Stromal cell of bone marrow (primary cell): ENCODE measurements at places on chromosomes 4 and X.

- no peak for DNase-seq
Measured at GRCh38 chrX:17298564-17298963, 76.4 kb upstream of the NHS start.

DNA sequence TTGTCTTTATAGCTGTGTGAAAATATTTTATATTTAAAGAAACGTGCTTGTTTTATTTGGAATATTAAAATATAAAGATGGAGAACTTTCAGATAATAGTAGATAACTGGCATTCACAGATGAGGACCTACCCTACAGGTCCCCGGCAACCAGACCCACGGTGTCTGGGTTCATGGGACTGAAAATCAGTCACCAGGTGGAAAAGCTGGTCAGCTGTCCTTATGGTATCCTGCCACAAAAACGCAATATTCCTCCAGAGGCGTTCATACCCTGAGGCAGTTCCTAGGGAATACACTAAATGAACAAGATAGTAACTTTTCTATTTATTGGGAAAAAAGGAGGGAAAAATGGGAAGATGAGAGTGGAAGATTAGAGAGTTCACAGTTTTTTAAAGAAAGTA is 1.2 kb downstream of the TLR6 start:
- no peak for DNase-seq

GRCh38 chrX:135420831-135421230 is 913 bp upstream of the SMIM10L2A start:
- no peak for DNase-seq

GRCh38 chr4:163694385-163694784 is 199.9 kb downstream of the TMA16 start:
- no peak for DNase-seq

GRCh38 chrX:48972220-48973164 is 848 bp upstream of the KCND1 start:
- DNase-seq = peak; percentile 18

- DNase-seq = no peak
Measured at GRCh38 chr4:157689476-157689875, 468.9 kb downstream of the GRIA2 start.

GRCh38 chr4:109990261-109991257 is 77.9 kb downstream of the EGF start:
- DNase-seq = no peak

- no peak for DNase-seq
Measured at GRCh38 chr4:39947417-39947816, 30.3 kb downstream of the PDS5A start.

- DNase-seq = peak; percentile 45
Measured at GRCh38 chr4:164779811-164780216, 25.9 kb downstream of the SMIM31 start.

DNA sequence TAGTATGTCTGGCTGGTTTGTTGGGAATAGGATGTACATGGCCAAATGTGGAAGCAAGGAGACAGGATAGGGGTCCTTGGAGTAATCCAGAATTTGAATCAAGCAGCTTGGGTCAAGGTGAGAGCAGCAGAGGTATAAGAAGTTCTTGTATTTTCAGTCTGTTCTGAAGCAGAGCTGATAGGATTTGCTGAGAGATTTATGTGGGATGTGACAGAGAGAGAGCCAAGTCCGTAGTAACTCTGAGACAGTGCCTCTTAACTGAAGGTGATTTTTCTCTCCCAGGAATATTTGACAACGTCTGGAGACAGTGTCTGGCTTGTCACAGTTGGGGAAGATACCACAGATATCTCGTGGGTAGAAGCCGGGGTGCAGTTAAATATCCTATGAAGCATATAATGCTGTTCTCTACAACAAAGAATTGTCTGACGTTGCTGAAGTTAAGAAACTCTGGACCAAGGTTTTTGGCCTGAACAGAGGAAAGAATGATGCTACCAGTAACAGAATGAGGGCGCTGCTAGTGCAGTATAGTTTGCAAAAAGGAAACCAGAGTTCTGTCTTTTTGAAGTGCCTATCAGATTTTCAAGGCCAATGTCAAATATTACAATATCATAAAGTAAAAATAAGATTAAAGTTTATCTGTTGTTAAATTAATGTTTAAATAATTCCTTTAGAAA is 184.0 kb downstream of the ARHGAP24 start:
- no peak for DNase-seq

DNA sequence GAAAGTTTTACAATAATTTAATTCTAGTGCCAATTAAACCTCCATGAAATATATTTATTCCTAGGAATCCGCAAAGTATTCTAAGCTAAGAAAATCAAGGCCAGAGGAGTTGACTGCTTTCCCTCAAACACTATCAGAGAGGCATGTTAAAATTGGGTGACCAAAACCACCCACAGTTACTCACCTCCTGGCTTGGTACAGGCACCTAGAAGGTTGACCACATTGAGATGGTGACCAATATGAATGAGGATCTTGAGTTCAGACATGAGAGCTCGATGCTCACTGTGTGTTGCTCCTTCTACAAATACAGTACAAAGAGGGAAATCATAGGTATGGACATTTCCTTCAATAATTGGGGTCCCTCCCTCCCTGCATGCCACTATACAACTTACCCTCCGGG is 29.4 kb downstream of the KDR start:
- no peak for DNase-seq

- DNase-seq = no peak
Measured at GRCh38 chr4:176439611-176440010, 119.8 kb downstream of the SPCS3 start.

GRCh38 chrX:120536061-120536460 is 24.7 kb downstream of the CUL4B start:
- DNase-seq = no peak

DNA sequence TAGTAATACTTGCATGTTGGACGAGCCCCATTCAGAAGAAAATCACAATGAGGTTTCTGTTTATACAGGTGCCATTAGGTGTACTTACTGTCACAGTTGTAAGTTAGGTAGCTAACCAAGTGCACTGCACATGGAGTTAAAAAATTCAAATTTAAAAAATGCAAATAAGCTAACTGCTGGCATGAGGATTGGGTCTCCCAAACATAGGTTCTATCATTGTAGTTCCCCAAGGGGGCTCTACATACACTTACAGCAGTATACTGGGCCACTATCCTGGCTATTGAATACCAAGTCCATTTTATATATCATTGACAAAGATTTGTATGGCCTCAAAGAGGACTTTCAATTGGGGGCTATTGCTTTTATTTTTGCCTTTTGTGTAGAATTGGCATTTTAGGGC is 153.4 kb downstream of the FMR1NB start:
- no peak for DNase-seq

- DNase-seq = no peak
Measured at GRCh38 chr4:40948014-40948413, 198.3 kb downstream of the NSUN7 start.

DNA sequence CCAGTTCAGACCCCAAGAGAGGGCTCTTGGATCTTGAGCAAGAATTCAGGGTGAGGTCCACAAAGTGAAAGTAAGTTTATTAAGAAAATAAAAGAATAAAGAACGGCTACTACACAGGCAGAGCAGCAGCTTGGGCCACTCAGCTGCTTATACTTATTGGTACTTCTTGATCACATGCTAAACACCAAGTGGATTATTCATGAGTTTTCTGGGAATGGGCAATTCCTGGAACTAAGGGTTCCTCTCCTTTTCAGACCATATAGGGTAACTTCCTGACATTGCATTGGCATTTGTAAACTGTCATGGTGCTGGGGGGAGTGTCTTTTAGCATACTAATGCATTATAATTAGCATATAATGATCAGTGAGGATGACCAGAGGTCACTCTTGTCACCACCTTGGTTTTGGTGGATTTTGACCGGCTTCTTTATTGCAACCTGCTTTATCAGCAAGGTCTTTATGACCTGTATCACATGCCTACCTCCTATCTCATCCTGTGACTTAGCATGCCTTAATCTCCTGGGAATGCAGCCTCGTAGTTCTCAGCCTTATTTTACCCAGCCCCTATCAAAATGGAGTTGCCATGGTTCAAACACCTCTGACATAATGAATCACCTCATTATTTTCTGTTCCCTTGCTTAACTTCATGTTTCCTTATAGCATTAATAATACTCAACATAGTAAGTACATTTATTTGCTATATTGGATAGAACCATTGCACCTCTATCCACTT is 476.3 kb downstream of the DTHD1 start:
- no peak for DNase-seq

- peak; percentile 23 for DNase-seq
Measured at GRCh38 chr4:8592366-8593263, at the start of gene CPZ. Gene CPZ (plus strand): TSS chr4:8592765. CDS start chr4:8592834, 69 bp downstream.

GRCh38 chr4:144176476-144176875 is 36.0 kb upstream of the GYPA start:
- peak; percentile 31 for DNase-seq

GRCh38 chr4:120927801-120928409 is 5.4 kb upstream of the PRDM5 start:
- DNase-seq = no peak

DNA sequence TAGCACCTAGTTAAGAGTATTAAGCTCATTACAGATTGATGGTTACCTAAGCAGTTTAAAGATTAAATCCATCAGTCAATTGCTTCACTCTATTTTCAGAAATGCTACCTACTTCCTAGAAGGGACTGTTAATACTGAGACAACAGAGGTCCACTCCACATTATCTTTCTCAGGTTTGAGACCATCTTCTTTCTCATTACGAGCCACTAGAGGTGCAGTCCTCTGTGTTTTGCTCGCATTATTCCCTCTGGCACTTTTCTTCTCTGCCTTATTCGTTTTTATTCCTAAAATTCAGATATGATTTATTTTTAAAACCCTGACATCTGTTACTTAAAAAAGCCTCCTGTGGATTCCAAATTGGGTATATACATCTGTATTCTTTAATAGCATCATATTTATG is 459.1 kb downstream of the FSTL5 start:
- DNase-seq = no peak

- DNase-seq = peak; percentile 98
Measured at GRCh38 chr4:85681221-85681657, 206.3 kb downstream of the ARHGAP24 start.

DNA sequence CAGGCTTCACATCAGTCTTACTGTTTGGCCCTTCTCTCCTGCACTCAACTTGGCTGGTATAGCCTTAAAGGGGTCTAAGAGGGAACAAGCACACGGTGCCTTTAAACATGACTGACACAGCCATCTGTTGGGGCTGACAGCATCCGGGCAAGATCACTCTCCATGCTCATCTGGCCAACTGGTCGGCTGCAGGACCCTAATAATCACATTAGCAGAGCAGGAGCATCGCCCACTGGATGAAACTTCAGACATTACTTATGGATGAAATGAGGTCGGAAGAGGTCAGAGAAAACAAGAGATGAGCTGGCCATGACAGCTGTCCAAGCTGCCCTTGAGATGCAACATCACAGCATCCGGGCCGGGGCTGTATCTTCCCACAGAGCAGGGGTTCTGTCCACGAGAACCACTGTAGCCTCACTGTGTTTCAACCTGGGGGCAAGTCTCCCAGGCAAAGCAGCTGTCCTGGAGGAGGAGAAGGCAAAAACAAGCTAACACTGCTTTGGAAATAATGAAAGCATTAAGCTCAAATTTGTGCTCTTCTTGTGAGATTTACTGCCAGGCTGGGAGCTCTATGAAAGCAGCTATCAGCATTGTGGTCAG is 94.4 kb upstream of the TTC29 start:
- DNase-seq = no peak

GRCh38 chr4:157564771-157565170 is 344.2 kb downstream of the GRIA2 start:
- DNase-seq = no peak

GRCh38 chrX:38108364-38108763 is 102.0 kb downstream of the SYTL5 start:
- no peak for DNase-seq

DNA sequence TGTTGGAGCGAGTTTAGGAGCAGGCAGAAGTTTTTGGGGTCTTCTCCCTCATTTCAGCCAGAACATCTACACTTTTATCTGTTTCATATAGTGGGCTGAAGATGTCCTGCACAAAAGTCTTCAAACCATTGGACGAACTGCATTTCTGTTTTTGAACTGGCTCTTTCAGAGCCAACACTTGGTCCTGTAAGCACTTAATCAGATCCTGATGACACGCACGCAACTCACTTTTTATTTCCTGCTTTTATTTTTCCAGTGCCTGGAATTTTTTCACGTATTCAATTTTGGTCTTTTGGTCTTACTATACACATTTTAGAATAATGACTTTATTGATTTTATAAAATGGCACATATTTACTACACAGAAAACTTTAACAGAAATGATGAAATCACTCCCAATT is 40.2 kb upstream of the NKX3-2 start:
- no peak for DNase-seq
